ENCODE measurements at places on chromosomes 3 and 15.

DNA sequence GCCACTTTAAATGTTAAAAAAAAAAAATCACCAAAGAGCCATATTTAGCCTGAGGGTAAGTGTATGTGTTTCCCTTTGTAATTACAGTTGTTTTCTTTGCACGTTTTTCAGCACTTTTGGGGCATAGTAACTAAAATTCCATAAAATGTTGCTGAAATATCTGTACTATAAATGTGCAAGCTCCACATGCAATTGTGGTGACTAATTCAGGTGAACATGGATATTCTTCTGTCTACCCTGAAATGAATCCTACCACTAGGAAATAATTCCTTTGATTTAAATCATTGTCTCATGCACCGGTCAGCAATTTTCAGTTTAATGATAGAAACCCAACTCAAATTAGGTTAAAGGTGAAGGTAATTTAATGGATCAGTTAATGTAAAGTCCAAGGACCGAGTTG, 13.1 kb upstream of the TFG start:
- H3K4me1 ChIP-seq, result no peaks in the 10 kb centered on the region
- no peak for DNase-seq
- no peak overlapping the region for H3K27ac ChIP-seq
- no peak overlapping the region for H3K4me3 ChIP-seq

DNA sequence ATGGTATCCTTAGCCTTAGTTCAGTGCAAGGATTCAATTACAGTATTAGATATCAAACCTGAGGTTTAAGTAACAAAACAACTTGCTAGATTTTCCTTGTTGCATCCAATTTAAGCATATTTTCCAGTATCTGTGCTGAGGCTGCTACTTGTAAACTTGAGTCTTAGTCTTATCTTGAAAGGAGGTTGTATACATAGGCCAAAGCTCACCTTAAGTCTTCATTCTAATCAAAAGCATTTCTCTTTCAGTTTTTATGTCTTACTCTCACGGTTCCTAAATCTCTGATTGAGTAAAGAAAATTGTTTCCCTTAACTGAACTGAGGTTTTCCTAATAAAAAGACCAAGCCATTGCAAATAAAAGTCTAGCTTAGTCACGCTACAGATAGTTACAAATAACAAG, 52.6 kb downstream of the U2SURP start:
- no peak for DNase-seq
- H3K4me1 ChIP-seq, result no peaks in the 10 kb centered on the region
- peaks cover 11% of the 10 kb centered on the region for H3K36me3 ChIP-seq
- H3K4me3 ChIP-seq, result no peak overlapping the region
- no peaks in the 10 kb centered on the region for H3K27me3 ChIP-seq

GRCh38 chr3:157469561-157470294, 33.1 kb downstream of the PTX3 start:
- H3K27me3 ChIP-seq, result no peaks in the 10 kb centered on the region
- H3K4me1 ChIP-seq, result 0 out of 2 replicates have a peak, but pooled peaks cover 3% of the 10 kb centered on the region
- no peak for DNase-seq
- no peak overlapping the region for H3K27ac ChIP-seq
- no peaks in the 10 kb centered on the region for H3K36me3 ChIP-seq

GRCh38 chr3:25265284-25265683, 162.8 kb upstream of the RARB start:
- no peaks in the 10 kb centered on the region for H3K4me1 ChIP-seq
- no peaks in the 10 kb centered on the region for H3K36me3 ChIP-seq
- DNase-seq, result no peak
- H3K27ac ChIP-seq, result no peak overlapping the region
- H3K4me3 ChIP-seq, result no peak overlapping the region
- H3K27me3 ChIP-seq, result no peaks in the 10 kb centered on the region

DNA sequence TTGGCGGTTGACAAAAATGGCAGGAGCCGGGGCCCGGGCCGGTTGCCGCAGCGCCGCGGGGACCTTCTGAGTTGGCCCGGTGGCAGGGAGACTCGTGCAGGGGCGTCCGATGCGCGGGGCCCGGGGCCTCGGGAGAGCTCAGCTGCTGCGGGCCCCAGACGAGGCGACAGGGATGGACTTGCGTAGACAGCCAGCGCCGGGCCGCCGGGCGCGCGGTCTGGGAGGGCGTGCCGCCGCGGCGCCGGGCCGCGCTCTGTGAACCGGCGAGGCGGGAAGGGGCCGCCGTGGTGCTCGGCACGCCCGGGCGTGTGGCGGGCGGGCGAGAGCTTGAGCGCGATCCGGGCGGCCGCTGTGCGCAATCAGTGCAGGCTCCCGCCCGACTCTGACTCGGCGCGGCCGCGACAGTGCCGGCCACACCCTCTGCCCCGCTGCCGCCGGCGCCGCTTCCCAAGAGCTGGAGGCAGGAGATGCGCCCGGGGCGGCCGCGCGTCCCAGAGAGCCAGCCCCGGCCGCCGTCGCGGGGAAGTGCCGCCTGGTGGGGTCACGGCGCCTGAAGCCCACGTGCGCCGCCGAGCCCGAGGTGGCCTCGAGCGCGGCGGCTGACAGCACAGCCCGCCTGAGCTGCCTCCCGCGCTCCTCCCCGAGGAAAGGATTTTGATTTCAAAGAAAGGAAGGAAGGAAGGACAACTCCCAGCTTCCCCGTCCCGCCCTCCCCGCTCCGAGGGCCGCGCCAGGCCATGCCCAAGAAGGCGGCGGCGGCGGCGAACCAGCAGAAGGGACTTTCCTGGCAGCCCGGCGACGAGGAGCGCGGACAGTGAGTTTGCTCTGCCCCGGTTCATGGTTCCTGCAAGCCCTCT, 657 bp downstream of the TLNRD1 start:
- peak overlapping the region; percentile 75 for H3K4me3 ChIP-seq
- no peaks in the 10 kb centered on the region for H3K36me3 ChIP-seq
- peak overlapping the region; percentile 87 for H3K27ac ChIP-seq
- peak; percentile 63 for DNase-seq
- H3K27me3 ChIP-seq, result no peaks in the 10 kb centered on the region

- H3K4me1 ChIP-seq, result no peaks in the 10 kb centered on the region
- H3K27me3 ChIP-seq, result no peaks in the 10 kb centered on the region
- H3K36me3 ChIP-seq, result no peaks in the 10 kb centered on the region
- H3K27ac ChIP-seq, result no peak overlapping the region
- DNase-seq, result no peak
Observed at GRCh38 chr3:13299531-13300155, 120.5 kb downstream of the NUP210 start.

- H3K36me3 ChIP-seq, result no peaks in the 10 kb centered on the region
- no peak overlapping the region for H3K27ac ChIP-seq
- no peak overlapping the region for H3K4me3 ChIP-seq
- DNase-seq, result no peak
- H3K4me1 ChIP-seq, result no peaks in the 10 kb centered on the region
- H3K27me3 ChIP-seq, result peaks cover 3% of the 10 kb centered on the region
Observed at GRCh38 chr15:73909651-73910050, 16.6 kb upstream of the LOXL1 start.

- no peaks in the 10 kb centered on the region for H3K36me3 ChIP-seq
- H3K27ac ChIP-seq, result peak within 1 kb of the TSS; percentile 34
- H3K27me3 ChIP-seq, result no peaks in the 10 kb centered on the region
- H3K4me1 ChIP-seq, result peaks cover 33% of the 10 kb centered on the region
- peak; percentile 89 for DNase-seq
Observed at GRCh38 chr15:64460206-64460723, at the start of gene ZNF609. Gene ZNF609 (plus strand): TSS chr15:64460578. CDS start chr15:64499420, 38,842 bp downstream.

DNA sequence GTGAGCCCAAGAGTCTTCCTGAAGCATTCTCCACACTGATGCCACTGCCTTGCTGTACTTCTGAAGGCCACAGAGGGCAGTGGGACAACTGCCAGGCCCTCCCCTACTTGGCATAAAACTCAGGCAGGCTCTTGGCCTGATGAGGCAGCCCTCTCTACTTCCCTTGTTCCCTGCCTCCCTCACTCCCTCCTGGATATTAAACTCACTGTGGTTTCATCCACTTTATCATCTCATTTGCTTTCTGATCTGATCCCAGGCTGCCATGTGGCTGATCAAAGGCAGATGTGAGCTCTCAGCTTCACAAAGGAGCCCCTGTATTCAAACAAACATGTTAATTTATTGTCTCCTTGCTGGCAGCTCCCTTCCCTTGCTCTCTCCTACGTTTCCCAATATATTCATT, 533.5 kb downstream of the IGSF11 start:
- H3K27ac ChIP-seq, result no peak overlapping the region
- no peak overlapping the region for H3K4me3 ChIP-seq
- no peaks in the 10 kb centered on the region for H3K27me3 ChIP-seq
- no peaks in the 10 kb centered on the region for H3K4me1 ChIP-seq
- no peak for DNase-seq

All from MM.1S (cell line).